ENCODE measurements at places on chromosomes 5 and 9.

GRCh38 chr5:35246411-35246810 lies 16.1 kb upstream of the PRLR start:
- DNase-seq, result no peak

- no peak for DNase-seq
These were observed 55.5 kb downstream of the C5orf15 start for GRCh38 chr5:133912951-133913350.

DNA sequence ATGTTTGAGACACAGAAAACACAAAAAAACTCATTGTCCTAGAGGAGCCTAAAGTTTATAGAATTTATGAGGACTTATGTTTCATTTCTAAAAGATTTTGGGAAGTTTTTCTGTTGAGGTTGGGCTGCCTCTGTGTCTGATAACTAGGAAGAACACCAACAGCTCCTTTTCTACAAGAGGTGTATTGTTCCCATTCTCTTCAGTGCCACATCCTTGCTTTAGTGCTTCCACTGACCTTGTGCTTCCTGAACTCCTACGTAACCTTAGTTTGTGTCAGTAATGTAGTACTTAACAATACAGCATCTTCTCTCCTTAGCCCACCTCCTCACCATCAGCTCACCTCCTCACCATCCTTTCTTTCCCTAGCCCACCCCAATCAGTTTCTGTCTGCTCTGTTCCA lies 117.3 kb upstream of the TNC start:
- no peak for DNase-seq

DNA sequence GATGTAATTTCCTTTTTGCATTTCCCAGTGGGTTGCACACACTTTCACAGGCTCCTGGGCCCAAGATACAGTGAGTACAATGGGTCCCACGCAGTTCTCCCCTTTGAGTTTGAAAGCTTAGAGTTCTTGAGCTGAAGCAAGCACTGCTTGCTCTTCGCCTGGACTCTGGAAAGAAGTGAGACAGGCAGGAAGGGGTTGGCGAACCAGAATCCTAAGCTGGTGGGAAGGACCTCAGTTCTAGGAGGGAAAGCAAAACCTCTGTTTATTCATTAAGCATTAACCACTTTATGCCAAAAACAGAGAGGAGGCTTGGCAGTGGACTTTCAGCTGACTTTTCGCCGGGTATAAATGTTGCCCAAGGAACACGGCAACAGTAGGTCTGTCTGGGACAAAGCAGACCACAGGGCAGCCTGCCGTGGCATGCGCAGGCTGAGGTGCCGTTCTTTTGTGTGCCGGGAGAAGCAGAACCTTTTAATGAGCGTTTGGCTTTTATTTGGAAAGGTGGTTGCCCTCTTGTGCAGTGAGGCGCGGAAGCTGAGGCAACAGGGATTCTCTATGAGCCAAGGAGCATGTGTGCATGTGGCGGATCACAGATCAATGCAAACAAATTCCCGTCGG lies 239.9 kb upstream of the PANK3 start:
- DNase-seq, result no peak

- no peak for DNase-seq
These were observed 177.9 kb upstream of the KCNN2 start for GRCh38 chr5:114184006-114184405.

DNA sequence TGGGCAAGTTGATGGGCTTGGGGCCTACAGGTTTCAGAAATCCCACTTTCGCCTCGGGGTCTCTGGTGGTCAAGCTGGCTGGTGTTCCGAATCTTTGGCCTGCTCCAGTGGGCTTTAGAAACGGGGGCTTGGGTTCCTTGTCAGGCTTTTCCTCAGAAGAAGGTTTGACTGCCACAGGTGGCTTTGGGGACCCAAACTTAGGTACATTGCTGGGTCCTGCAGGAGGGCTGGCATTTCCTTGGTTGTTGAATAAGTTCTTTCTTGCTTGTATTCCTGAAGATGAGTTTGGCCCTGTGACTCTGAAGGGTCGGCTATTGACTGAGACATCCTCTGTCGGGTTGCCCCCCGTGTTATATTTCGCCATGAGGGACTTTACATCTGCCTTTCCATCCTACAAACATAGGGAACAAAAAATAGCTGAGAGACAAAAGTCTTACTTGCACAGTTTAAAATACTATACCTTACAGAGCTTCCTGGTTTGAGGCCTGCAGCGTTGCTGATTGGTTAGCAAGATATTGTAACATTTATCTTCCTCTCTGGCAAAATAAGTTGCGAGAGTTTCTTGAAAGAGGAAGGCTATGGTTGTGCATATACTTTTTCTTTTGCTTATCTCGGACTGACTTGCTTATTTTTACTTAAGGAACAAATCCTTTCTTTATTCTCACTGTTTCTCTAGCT lies 16.6 kb downstream of the FYB1 start:
- no peak for DNase-seq

DNA sequence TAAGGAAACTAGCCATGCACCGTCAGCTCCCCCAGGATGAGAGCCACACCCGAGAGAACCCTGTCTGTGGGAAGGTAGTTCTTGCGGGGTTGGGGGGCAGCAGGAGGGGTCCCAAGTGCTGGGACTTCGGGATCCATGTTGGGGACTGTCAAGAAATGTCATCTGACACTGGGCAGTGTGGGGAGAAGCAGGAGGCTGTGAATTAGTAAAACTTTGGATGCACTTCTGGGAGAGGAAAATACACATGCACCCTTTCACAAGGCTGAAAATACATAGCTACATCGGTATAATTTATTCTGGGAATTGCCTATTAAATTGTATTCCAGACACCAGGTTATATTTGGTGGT lies 109.6 kb upstream of the RPS23 start:
- DNase-seq, result no peak

DNA sequence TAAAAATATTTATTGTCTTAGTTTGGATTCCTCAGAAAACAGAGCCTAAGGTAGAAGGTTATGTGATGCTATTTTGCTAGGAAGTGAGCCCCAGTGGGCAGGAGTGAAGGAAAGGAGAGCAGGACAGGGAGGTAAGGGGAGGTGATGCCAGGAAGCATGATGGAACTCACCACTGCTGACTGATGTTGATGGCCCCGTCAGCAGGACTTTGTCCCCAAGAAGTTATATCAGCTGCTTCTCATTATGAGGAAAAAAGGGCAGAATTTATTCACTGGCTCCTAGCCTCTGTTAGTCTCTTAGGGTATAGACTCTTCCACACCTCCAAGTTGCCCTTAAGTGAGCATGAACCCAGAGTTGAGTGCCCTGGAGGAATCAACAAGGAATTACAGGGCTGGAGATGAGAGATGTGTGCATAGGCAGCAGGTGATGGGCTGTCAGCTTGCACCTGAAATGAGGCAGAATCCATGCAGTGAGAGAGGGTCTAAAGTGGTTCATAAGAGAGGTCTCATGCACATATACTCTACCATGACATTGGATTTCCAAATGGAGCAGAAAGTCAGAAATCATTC lies 120.6 kb upstream of the NIPBL start:
- DNase-seq, result no peak

DNA sequence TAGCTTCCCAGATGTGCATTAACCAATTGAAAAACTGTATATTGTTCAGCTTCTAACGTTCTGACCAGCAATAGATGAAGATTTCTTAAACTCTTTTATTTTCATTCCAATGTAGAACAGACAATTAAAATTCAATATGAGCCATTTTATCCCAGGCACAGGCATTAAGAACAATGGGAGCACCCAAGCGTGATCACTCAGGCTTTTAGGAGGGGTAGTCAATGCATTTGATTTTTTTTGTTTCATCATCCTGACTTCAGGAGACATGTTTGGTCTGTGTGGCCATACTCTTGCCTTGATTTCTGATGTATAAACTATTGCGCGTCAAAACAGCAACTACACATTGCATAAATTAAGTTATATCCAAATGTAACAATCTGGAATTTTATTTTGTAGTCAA lies 653.0 kb upstream of the RORB start:
- DNase-seq, result no peak

GRCh38 chr5:115335301-115335700 lies 38.8 kb upstream of the CCDC112 start:
- DNase-seq, result no peak

DNA sequence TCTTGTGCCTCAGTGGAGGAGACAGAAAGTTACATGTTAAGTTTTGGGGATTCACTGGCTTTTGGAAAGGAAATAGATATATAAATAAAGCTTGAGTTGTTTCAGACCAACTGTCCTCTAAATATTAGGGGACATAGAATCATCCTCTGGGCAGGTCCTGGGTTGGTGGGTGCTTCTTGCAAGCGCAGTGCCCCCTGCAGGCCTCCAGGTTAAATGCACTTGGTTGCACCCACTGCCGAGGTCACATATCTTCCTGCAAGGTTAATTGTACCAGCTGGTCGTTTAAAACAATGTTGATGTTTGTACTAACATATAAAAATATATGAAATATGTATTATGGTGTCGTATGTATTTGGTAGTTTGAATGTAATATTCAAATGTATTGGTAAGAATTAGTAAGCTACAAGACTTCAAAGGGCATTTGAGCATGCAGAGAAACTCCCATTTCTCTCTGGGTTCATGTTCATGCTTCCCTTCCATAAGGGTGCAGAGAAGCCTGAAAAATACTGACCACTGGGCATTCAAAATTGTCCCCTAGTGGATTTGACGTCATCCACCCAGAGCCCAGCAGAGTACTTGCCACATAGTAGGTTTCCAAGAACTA lies 87.0 kb downstream of the ZNF618 start:
- DNase-seq, result peak; percentile 17

DNA sequence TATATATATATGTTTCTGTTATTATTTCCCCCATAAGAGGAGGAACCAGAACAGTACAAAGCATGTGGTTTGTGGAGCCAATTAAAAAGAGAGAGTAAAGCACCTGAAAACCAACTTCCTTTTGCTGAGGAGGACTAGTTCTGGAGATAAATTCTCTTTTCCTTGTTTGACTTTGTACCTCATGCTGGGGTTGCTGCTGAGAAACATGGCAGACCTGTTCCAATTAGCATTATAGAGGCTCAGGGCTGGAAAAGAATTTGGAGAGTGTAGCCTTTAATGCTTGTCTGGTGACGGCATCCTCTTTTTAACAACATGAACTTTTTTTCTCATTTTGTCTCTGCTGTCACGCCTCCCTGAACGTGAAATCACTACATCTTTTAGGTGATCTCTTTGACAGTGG lies 32.8 kb upstream of the NMUR2 start:
- no peak for DNase-seq

Data from activated CD4-positive, alpha-beta T cell treated with anti-CD3 and anti-CD28 coated beads for 24 hours (primary cell).